Liver (tissue), 10 donors: ENCODE measurements at places on chromosomes 3 and 15. TPM values are rescaled to one million over a fixed set of nuclear protein-coding genes. Genes with fewer than 3 reads are reported as not detected.

Gene HSPBAP1
- total RNA-seq: 5.3 TPM

Gene FEZF2
- total RNA-seq: not detected

Gene IL12A
- total RNA-seq: 0.09 TPM

Gene PPM1L
- total RNA-seq: 8.5 TPM

Gene ANP32A
- 30.5 TPM for total RNA-seq

Gene SNRPA1
- total RNA-seq: 15.0 TPM

Gene TFRC
- total RNA-seq: 1,250 TPM

Gene NTRK3
- total RNA-seq: 0.33 TPM

Gene ARNT2
- total RNA-seq: 0.92 TPM

DNA sequence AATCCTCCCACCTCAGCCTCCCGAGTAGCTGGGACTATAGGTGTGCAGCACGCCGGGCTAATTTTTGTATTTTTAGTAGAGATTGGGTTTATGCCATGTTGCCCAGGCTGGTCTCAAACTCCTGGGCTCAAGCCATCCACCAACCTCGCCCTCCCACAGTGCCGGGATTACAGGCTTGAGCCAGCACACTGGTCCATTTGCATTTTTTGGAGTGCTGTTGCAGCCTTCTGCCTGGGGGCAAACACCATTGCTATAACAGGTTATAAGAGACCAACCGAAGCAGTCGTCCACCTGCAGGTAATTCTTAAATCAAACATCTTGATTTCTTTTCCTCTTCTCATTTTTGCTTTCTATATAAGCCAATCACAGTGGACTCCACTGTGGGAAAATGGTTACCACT, 27.7 kb downstream of the ACKR4 start:
- DNase-seq: no peak

DNA sequence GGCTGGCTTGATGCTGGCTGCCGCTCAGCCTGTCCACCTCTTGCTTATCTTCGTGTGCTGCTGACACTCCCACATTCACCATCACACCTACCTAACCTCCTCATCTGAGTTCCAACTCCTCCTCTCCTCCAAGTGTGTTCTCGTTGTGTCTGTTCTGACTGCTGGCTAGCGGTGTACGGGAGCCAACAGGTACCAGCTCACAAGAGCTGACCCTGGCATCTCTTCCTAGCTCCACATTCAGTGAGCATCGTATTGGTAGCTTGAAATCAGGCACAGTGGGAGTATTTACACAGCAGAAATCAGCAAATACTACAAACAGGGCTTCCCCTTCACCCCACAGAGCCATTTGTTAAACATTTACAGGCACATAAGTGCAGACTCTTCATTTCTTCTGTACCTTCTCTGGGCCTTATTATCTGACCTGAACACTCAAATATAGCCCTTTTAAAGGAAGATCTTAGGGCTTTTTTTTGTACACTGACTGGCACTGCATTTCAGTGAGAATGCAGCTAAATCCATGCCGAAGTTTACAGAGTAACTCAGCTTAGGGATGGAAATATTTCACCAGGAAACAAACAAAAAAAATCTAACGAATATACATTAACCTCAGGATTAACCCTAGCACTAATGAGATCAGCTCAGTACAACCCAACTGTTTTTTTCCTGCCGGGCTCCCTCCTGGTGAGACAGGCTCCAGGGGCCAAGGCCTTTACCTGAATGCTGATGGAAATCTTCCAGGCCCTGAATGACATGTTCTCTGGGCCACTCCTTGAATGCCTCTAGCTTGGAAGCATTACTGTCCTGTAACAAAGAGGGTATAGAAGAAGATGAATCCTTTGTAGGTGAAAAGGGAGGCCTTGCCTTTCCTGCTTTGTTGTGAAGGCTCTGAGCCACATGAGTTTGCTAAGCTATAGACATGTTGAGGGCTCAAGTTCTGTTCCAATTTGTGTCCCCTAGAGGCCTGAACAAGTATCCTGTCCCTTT, 150.5 kb upstream of the LPP start:
- DNase-seq: no peak

GRCh38 chr3:107347751-107348150, 29.5 kb upstream of the CCDC54 start:
- DNase-seq: no peak

DNA sequence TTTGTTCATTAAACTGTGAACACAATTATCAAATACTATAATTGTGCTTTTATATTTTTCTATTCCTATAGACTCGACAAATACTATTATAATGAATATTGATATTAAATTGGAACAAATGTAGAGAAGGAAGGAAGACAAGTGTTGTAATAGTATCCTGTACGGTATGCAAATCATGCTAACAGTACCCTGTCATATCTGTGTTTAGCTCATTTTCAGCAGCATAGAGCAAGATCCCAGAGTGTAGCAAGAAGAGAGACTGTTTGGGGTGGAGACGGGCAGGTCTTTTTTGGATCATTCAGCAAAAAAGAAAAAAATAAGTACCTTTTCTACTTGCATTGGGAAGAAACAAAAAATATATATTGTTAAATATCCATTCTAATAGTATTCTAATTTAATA, 224.1 kb downstream of the TPRG1 start:
- DNase-seq: no peak

DNA sequence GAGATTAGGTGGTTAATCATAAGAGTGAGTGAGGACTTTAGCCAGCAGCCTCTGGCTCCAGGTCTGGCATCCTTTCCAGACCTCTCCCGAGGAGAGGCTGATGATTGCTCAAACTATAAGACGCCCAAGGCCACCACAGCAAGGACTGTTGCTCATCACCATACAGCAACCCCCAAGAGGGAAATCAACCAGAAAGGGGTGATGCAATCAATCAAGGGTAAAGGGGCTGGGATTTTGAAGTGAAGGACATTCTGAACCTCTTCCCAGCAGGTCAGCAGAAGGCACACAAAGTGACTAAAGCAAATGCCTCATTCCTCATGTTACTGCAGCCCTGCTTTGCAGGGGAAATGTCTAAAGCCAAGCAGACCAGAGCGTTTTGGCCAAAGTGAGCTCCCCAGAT, 247.3 kb upstream of the IGF1R start:
- DNase-seq: no peak

GRCh38 chr3:83928391-83928790, 1030.4 kb upstream of the CADM2 start:
- DNase-seq: no peak

DNA sequence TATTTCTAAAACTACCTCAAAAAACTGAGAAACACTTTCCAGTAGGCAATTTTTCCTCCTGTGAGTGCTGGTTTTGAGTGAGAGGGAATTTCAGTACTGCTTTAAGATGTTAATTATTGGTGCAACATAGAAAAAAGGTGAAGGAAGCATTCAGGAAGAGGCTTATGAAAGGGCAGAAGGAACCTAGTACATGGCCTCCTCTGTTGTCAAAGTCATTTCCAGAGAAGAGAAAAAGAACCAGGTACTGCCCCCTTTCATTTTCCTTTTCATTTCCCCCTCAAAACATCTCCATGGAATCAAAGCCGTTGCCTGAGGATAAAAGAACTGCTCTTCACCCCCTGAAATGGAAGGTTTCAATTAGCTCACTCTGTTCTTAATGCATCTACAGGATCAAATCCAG, 19.8 kb downstream of the RARRES1 start:
- DNase-seq: no peak

DNA sequence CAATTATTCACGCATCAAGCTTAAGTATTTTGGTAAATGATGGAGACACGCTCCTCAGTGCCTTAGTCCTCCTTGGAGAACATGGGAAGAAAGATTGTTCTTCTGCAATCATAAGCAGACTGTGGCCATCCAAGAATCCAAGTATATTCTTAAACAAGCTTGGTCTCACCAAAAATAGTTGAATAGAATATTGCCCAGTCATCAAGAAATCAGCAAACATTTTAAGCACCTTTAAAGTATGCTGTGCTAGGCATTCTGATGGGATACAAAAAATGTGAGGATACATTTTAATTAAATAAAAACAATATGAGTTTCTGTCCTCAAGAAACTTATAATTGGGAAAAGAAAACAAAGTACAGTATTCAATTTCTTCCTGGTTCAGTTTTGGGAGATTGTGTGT, 445.5 kb downstream of the CNTN4 start:
- DNase-seq: no peak

DNA sequence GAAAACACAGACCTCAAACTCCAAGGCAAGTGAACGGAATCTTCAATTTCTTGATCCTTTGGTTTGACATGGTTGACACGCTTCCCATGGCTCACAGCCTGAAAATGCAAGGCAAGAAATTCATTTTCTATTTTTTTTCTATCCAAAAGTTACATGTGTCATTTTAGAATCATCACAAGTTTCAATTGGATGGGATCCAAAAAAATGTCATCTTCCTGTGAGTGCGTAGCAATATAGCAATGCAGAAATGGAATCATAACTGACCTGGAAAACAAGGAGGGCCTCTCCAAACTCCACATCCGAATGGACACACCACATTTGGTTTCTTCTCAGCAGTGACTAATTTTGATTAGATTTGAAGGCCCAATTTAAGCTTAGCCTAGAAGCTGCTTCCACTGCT, 175.8 kb upstream of the ATP11B start:
- no peak for DNase-seq

DNA sequence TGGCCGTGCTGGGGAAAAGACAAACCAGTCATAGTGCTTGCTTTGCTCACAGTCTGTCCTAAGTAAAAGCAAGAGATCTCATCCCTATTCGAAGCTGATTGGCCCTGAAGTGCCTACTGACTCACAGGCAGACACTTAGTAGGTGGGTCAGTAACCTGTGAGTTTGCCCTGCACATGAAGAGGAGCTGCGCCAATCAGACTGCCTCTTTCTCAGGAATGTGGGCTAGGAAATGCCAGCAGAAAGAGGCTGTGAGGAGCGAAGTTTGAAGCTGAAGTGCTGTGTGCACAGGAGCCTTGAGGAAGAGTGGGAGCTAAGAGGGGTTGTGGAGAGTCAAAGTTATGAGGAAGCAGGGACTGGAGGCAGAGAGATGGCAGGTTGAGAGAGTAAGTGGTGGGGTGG, 126.8 kb downstream of the IL20RB start:
- no peak for DNase-seq

GRCh38 chr3:3745693-3746092, 53.5 kb upstream of the LRRN1 start:
- no peak for DNase-seq

GRCh38 chr15:70013656-70014313, 83.9 kb downstream of the TLE3 start:
- DNase-seq: no peak

- DNase-seq: no peak
Measured at GRCh38 chr15:61527836-61528580, 298.9 kb upstream of the RORA start.

DNA sequence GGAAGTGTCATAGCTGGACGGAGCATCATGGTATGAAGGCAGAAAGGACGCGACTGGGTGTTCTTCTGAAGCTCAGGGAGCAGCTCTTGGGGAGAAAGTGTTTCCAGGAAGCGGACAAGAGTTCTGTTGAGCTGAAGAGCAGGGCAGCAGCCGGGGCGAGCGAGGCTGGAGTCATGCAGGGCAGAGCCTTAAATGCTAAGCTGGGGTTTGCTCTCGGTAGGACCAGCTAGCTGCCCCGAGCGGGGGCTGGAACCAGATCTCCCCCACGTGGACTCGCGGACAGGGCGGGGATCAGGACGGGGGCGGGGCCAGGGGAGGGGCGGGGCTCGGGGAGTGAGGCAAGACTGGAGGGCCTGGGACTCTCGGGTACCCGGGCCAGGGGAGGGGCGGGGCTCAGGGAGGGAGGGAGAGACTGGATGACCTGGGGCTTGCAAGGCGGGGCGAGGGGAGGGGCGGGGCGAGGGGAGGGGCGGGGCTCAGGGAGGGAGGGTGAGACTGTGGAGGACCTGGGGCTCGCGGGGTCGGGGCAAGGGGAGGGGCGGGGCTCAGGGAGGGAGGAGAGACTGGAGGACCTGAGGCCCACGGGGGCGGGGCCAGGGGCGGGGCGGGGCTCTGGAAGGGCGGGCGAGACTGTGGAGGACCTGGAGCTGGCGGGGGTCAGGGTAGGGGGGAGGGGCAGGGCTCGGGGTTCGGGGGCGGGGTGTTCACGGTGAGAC, 461 bp upstream of the FAH start:
- DNase-seq: peak; percentile 100

- no peak for DNase-seq
Measured at GRCh38 chr3:49872801-49873281, 3.1 kb upstream of the CAMKV start.

- DNase-seq: no peak
Measured at GRCh38 chr3:73536336-73536895, 88.3 kb downstream of the PDZRN3 start.

DNA sequence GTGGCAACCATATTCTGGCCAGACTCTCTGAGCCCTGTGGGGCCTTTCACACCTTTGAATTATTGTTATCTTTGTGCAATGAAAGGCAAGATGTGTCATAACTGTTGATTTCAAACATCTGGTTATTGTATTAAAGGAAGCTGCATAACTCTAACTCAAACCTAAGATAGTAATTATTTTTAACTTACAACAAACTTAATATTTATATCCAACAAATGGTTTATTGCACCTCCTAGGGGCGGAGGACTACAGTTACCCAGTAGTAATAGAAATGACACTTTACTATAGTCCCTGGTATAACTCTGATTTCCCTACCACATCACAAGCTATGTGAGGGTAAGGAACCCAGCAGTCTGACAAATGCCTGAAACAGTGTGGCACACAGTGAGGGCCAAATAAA, 363.9 kb upstream of the SUCLG2 start:
- no peak for DNase-seq

- no peak for DNase-seq
Measured at GRCh38 chr3:23263796-23264195, 60.7 kb downstream of the UBE2E2 start.

DNA sequence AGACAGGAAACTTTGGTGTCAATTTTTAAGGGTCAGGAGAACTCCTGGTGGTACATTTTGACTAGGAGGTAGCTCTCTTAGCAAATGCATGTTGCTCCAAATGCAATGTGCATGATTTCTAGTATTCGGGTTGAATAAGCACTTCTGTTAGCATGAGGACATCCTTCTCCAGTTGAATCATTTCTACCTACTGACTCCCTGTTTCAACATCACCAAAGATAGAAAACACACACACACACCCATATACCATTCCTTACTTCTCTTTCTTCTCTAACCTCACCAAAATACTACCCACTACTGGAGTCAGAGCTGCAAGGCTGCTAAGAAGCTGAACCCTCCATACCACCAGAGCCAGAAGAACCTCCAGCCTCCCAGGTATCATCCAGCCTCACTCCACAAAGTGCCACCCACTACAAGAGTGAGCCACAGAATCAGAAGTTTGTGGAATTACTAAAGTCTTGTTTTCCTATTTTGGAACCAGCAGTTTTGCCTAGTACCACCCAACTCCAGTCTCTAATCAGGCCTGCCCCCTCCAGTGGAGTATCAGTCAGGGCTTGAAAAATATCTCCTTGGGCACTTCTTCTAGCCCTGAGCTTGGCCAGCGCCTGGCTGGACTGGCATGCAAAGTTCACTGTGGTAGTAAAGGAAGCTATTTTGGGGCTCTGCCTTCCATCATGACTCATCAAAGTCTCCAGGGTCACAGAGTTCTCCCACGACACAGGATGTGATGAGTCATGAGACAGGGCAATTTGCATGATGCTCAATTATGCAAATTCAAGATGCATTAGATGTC, 110.3 kb downstream of the CYP19A1 start:
- DNase-seq: no peak

GRCh38 chr15:65827065-65827464, 35.0 kb upstream of the DENND4A start:
- no peak for DNase-seq

GRCh38 chr3:46948830-46949671, 27.5 kb downstream of the CCDC12 start:
- DNase-seq: no peak

- no peak for DNase-seq
Measured at GRCh38 chr3:11558411-11558903, 85.3 kb downstream of the VGLL4 start.

- no peak for DNase-seq
Measured at GRCh38 chr3:48186631-48187300, 1.5 kb downstream of the CDC25A start.
